ENCODE measurements at places on chromosomes 3 and 15.
A peak's percentile ranks its signal among the peaks of the same experiment; 100 is the strongest.

DNA sequence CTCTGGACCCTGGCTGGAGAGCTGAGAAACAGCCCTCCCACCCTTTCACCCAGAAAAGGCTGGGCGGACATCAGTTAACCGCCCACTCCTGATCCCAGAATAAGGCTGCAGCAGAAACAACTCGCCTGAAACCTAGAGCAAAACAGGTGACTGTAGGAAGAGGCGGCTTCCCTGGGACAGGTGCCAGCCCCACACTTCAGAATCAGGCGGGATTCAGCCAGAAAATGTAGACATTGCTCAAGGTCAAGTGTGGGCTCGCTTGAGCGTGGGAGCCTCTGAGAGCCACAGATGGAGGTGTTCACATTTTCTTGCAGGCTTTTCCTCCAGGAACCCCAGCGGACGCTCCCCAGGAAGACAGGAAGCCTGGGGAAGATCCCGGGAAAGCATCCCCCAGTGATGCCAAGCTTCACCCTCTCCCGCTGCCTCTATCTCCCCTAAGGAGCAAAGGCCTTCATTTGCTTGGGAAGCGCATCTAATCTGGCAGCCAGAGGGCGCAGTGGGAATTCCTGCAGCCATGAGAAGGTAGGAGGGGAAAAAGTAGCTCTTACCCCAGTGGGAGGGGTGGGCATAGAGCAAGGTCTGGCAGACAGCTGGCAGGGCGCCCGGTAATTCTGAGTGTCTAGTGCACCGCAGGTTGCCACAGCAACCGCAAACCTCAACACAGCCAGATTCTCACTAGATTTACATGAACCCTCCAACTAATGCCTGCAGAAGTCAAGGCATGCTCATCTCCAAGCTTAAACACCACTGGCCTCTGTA, 77.7 kb downstream of the OCA2 start:
- DNase-seq, result no peak

- DNase-seq, result no peak
Measured at GRCh38 chr15:63638839-63639238, 41.7 kb downstream of the FBXL22 start.

GRCh38 chr3:158109295-158109803, 540 bp upstream of the RSRC1 start:
- no peak for DNase-seq

DNA sequence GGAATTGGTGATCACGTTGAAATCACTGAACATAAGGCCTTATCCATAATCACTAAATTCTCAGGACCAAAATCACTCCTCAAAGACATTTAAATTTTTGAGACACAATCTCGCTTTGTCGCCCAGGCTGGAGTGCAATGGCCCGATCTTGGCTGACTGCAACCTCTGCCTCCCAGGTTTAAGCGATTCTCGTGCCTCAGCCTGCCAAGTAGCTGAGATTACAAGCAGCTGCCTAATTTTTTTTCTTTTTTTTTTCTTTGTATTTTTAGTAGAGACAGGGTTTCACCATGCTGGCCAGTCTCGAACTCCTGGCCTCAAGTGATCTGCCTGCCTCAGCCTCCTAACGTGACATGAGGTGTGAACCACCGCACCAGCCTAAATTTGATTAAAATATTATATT, 61.7 kb downstream of the PLOD2 start:
- DNase-seq, result no peak

DNA sequence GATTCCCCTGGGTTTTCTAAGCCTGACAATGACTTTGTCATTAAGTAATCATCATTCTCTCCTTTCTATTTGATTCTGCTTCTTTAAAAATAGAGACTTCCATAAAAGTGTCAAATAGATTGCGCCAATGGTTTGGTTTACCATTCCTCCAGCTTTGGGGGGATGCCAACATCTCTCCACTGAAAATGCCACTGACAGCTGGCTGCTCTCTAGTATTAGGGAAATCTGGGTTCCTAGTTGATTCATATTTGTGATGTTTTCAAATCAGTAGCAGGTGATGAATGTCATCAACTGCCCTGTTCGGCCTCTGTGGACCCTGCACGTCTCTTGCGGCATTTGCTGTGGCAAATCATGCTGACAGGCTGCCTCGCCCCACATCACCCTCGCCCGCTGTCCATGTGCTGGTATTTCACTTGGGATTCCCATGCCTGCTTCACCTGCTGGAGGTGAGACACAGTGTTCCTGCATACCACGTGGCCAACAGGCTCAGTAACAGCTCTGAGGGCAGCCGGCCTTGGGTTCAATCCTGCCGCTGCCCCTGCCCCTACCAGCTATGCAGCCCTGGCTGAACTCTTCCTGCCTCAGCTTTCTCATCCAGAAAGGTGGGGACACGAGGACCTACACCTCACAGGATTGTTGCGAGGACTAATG, 28.1 kb downstream of the ZXDC start:
- no peak for DNase-seq

DNA sequence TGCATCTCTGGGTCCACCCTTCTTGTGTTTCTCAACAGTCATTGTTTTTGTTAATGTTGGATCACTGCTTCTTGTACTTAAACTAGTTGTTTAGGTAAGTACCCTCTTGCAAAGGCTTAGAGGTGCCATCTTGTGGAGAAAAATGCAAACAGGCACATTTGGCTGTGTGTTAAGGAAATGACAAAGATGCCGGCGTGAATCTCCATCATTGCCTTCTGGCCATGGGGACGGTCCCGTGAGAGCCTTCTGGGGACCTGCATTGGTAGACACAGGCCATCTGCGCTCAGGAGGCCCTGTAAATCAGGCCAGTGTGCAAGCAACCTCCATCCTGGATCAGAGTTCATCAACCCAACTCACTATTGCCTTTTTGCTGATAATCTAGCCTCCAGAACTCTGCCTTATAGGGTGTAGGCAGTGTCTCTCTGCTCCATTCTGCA, 158.6 kb upstream of the NR2E3 start:
- no peak for DNase-seq

- no peak for DNase-seq
Measured at GRCh38 chr15:70406617-70407335, 309.1 kb upstream of the TLE3 start.

GRCh38 chr3:107387555-107387954, 10.3 kb downstream of the CCDC54 start:
- no peak for DNase-seq

GRCh38 chr3:197485143-197485542, 70.6 kb downstream of the BDH1 start:
- DNase-seq, result no peak

DNA sequence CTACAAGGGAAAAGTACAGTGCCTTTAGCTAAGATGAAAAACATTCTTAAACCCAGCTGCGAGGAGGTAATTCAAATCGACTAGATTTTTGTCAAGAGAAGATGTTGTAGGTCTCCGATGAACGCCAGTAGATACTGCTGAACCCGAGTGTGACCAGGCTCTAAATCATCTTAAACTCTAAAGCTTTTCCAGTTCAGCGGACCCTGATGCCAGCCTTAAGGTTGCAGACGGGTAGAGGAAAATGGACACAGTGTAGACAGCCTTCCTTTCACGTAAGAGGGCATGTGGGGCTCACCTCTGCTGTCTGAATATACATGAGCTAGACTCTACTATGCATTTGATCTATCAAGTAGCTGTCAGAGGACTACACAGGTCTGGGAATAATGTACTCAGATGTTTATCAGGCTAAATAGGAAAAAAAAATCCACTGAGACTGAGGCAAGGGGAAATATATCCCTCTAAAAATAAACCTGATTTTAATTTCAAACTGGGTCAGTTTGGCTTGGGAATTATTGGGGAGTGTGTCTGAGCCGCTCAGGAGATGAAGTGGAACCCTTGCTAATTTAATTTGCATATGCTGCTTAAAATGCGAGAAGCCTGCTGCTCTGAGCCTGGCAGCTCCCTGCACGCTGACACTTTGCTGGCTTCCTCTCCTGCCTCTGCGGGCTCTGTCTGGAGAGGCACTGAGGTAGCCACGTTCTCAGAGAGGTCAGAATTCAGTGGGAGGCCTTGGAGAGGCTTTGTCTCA, 151.9 kb downstream of the CADPS start:
- DNase-seq, result no peak

DNA sequence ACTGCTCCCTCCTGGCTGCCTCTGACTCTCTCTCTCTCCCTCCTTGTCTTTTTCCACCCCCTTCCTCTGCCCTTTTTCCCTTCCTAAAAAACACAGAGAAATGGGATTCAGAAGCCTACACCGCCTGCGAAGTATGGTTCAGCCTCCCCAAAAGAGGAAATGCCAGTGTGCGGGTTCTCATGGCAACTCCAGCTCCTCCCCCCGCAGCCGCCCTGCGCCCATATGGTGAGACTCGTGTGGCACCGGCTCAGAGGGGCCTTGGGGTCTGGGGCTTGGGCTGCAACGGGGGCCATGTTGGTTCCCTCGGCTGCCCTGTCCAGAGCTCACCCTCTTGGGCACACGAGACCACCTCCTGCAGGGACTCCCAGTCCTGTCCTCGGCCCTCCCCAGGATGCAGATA, 23.6 kb upstream of the LINGO1 start:
- no peak for DNase-seq

DNA sequence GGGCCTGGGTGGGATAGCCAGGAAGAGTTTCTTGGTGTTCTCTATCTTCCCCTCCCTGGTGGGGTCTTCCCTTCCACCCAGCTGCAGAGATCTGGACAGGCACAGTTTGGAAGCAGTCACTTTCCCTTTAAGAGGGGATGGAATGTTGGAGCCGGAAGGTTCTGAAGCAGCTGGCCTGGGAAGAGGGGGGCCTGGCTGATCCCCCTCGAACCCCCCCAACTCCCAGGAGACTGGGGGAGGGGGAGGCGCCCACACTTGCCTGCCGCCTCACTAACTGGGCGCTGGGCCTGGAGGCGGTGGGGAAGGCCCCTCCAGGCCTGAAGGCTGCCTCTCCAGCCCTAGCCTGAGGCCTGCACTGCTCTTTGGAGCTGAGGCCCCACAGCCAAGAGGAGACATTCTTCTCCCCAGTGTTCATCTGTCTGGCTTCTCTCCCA, 1.4 kb downstream of the DVL3 start:
- no peak for DNase-seq

GRCh38 chr3:59285560-59285959, 235.7 kb upstream of the CFAP20DC start:
- DNase-seq, result no peak

DNA sequence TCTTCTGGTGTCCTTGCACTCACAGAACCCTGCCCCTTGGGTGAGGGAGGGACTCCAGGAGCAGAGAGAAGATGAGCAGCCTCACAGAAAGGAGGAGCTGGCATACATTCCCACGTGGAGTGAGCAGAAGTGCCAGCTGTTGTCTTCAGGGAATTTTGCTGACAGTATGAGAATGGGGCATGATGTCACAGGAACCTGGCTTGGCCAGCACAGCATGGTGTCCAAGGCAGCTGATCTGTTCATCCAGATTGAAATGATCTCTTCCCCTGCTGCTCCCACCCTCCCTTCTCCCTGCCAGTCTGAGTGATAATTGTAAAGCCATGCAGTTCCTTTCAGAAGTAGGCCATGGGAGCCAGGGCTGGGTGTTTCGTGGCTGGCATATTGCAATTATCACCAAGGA, 53.3 kb downstream of the GJD2 start:
- no peak for DNase-seq

DNA sequence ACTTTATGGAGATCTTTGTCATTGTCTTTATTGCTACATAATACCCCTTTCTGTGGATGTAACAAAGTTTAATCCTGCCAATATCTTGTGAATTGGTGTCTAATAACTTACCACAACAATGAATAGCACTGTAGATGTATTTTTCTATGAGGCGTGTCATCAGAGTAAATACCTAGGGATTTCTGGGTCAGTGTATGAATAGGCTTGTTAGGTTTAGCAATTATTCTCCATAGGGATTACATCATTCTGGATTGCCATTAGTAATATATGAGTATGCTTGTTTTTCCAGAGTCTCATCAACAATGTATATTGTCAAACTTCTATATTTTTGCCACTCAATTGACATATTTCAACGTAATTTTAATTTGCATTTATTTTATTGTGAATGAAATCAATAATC, 67.9 kb downstream of the UNC13C start:
- no peak for DNase-seq

DNA sequence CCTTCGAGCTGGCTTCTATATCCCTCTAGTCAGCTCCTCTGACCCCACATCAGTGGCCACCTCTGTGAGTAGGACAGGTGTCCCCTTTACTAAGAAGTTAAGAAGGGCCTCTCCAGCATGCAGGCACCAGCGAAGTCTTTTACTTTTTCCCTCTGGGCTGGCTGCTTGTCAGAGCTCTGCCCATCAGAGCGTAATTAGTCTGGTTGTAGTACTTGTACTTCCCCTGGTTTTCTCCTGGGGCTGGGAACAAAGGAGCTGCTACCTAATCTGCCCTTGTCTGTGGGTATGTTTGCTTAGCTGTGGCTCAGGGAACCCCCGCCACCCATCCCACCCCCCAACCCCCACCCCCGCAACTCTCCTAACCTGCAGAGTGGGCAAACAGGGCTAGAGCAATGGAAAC, 27.4 kb upstream of the ALPK3 start:
- DNase-seq, result no peak

DNA sequence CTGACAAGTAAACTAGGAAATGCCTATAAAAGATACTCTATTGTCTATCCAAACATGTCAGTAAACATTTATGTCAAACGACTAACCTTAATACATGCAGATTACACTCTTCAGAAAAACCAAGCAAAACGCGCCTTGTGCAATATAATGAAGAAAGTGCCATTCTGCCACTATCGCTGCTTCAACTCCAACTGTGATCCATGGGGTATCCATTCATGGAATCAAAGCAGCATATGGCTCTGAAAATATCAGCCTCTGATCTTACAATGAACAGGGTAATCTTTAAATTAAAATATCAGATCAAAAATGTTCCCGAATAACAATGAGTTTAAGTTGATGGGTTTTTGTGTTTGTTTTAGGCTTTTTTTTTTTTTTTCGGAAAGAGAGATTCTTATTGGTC, 105.5 kb upstream of the SETMAR start:
- DNase-seq, result no peak

GRCh38 chr3:180018543-180018942, 18.2 kb downstream of the PEX5L start:
- DNase-seq, result no peak

GRCh38 chr3:171428321-171428787, 31.9 kb downstream of the TNIK start:
- no peak for DNase-seq

- DNase-seq, result no peak
Measured at GRCh38 chr15:96736384-96736783, 405.9 kb downstream of the NR2F2 start.

- peak; percentile 45 for DNase-seq
Measured at GRCh38 chr15:88894348-88894818, 961 bp downstream of the HAPLN3 start.

DNA sequence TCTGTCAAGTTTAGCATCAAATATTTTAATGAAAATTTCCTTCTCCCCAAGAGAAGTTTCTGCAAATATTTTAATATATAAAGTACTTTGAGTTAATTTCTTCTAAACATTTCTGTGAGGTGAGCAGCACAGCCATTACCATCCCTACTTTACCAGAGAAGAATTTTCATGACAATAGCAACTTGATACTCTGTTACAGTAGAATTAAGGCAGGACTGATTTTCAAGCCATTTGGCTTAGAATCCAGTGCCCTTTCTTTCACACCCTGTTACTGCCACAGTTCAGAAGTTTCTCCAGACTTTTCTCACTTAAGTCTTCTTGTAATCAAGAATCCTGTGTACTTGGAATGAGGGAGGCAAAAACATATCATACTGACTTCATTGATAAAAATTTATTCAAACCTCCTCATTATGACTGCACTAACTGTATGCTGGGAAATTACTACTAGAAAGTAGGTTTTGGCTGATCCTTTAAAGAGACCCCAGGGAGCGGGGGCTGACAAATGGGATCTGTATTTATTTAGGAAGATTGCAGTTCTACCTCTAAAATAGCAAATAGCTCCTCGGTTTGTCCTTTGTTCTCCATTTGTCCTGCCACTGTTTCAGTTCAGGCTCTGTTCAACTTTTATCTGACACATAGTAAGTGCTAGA, 557.0 kb upstream of the SGO1 start:
- no peak for DNase-seq

All from stimulated activated CD8-positive, alpha-beta memory T cell treated with anti-CD3 and anti-CD28 coated beads, Interleukin-15, amount 100 ng/mL, for 24 hours (primary cell).